ENCODE measurements at places on chromosomes 13 and 19.

- no peak for DNase-seq
These were observed 5.7 kb downstream of the WDR62 start for GRCh38 chr19:36060430-36060829.

DNA sequence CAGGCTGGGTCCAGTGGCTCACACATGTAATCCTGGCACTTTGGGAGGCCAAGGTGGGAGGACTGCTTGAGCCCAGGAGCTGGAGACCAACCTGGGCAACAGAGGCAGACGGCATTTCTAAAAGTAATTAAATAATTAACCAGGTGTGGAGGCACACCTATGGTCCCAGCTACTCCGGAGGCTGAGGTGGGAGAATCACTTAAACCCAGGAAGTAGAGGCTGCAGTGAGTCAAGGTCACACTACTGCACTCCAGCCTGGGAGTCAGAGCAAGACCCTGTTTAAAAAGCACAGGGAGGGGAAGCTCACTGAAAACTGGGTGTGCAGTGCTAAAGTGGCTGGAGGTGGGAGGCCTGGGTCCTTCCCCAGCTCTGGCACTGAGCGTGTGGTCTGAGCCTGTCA, 9.7 kb downstream of the LATS2 start:
- DNase-seq = no peak

DNA sequence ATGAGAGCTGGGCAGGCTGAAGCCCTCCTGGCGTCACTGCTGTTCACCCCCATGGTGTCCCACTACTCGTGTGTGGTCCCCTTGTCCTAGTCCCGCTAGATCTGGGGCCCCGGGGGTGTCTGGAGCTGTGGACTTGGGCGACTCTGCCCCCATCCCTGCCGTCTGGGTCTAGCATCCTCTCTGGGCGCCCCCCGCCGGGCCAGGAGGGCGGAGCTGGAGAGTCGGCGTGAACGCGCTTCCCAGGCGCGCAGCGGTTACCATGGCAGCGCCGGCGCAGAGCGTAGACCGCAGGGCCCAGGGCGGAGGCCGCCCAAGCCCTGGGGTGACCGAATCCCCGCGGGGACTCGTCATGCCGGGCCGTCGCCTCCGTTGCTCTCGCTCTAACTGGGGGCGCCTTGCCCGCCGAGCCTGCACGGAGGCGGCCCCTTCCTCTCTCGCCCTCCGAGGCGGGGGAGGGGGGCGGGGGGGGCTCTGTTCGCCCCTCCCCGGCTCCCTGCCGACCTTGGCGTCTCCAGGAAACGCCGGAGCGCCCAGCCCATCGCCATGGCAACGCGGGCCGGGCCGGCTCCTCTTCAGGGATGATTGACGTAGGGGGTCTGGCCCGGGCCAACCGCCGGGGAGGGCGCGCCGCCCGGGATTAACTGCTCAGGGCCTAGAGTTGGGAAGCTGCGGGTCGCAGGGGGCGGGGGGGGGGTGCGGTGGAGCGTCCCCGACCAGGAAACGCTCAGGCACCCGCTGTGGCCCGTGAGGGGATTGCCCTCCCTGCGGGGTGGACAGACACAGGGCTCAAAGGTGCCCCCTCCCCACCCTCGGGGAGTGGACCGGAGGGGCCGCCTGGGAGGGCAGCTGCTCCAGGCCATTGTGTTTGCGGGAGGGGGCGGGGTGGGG, 8.9 kb downstream of the ISYNA1 start:
- DNase-seq = peak; percentile 45

- DNase-seq = no peak
These were observed 20.3 kb downstream of the FLT1 start for GRCh38 chr13:28474491-28475134.

- DNase-seq = peak; percentile 44
These were observed 87.4 kb upstream of the UBL3 start for GRCh38 chr13:29937841-29938240.

DNA sequence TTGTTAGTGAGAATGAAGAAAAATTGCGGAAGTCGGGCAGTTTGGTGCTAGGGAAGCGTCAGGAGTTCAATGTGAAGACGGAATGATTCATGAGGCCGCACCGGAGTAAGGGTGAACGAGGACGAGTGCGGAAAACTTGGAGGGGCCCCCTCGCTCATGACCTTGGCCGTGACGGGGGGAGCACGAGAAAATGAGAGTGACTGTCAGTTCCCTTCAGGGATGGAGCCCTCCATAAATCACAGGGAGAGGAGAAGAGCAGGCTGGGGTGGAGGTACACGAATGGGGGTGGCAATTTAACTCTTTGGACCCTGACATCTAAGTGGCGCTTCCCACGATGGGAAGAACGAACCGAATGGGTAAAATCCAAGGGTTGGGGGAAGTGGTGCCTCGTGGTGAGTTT, 486.4 kb downstream of the TSHZ3 start:
- no peak for DNase-seq

DNA sequence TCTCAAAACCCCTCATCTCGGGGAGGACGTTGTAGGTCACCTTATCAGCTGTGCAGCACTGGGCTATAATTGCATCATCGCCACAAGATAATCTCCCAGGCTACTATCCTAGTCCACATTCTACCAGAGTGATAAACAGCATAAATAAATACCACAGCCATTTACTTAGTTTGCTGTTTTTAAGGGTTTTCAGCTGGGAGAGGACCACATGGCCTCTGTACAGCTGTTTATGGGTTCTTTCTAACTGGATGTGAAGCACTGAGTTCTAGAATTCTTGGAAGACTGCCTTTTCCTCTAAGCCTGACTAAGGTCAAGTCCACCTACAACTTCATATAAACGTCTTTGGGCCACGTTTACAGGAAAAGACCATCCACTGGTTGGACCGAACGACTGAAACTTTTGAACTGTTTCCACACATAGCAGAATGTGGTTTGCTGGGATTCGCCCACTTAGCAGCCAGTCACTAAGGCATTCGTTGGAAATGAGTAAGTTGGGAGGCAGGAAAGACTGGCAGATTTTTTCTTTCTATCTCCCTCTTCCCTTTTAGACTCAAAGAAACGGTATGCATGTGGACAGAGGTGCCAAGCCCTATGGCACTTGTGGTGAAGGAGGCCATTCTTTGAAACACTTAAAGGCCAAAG, 752.5 kb upstream of the SGCG start:
- no peak for DNase-seq
